ENCODE measurements at places on chromosomes 5 and 9.
A peak's percentile ranks its signal among the peaks of the same experiment; 100 is the strongest.

DNA sequence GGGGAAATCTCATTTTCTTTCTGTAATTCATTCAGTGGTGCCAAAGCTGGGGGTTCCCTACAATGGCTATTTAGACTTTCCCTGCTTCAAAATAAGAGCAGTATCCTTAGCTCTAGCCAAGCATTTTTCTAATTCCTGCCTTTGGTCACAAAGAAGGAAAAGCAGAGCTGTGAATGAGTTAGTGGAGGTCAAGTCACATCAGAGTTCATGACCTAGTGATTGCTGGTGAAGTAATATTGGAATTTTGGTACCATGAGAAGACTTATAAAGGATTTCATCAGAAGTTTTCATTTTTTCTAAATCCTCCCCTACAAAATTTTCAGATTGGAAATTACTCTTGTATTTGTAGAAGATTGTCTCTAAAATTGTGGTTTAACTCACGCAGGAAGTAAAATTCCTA, 28.0 kb downstream of the DNAJC21 start:
- peak; percentile 38 for DNase-seq

DNA sequence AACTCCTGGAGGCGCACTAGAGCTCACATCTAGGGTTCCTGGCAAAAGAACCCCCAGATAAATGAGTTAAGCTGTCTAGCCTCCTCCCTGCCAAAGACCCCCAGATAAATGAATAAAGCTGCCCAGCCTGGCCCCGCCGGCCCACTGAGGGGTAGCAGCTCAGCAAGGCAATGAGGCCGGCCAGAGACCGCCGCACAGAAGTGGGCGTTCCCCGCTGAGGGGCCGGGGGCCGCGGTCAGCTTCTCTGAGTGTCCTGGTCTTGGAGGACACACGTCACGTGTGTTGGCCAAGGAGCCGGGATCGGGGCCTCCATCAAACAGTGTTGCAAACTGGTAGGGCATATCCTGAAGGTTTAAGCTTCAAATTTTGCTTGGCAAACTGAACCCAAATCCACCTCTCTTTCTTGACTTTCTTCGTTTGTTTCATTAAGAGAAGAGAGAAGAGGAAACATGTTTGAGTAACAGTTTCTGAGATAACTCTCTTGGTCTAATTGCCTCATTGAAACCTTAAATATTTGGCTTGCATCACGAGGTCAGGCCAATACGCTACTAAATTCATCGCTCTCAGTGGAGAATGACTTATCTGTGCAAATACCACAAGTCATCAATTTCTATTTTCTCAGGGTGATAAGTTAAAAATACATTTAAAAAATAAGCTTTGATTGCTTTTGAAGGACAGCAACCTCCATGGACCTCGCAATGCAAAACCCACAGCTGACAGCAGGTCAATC, 11.7 kb upstream of the SLC12A7 start:
- DNase-seq, result no peak

DNA sequence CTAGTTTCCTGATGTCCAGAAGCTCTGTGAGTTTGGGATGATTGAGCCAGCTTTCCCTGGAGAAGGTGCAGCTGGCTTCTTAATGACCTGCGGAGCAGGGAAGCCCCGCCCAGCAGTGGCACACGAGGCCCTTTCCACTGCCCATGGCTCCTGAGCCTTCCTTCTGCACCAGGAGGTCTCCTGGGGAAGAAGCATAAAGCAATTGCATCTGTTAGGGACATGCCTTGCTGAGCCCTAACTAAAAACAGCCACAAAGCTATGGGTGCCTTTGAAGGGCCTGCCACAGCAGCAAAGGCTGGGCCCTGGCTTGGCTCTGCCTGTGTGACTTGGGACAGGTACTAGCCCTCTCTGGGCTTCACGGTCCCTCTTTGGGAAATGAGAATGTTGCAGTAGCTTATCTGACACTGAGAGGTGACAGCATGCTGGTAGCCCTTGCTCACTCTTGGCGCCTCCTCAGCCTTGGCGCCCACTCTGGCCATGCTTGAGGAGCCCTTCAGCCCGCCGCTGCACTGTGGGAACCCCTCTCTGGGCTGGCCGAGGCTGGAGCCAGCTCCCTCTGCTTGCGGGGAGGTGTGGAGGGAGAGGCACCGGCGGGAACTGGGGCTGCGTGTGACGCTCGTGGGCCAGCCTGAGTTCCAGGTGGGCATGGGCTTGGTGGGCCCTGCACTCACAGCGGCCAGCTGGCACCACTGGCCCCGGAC, 218.4 kb downstream of the FSTL4 start:
- no peak for DNase-seq

GRCh38 chr9:129549139-129549538, 71.8 kb downstream of the C9orf50 start:
- DNase-seq, result no peak

DNA sequence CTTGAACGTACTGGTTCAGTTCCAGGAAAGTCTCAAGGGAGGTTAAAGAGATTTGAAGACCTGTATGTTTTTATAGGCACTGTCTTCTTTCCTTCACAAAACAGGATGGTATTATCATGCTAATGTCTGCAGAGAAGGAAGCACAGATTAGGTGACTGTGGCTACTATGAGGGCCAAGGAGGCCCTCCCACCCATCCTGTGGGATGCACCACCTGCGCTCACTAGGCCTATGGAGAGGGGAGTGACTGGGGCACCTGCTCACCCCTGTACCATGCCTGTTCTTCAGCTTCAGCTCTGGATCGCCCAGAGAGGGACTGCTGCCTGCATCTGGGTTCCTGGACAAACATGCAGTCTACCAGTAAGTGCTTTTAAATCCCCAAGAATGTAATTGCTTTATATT, 469.4 kb downstream of the CCDC171 start:
- no peak for DNase-seq

- peak; percentile 66 for DNase-seq
These were observed 137.4 kb downstream of the LPAR1 start for GRCh38 chr9:110900917-110901316.

- no peak for DNase-seq
These were observed 20.9 kb downstream of the RFK start for GRCh38 chr9:76373173-76373783.

DNA sequence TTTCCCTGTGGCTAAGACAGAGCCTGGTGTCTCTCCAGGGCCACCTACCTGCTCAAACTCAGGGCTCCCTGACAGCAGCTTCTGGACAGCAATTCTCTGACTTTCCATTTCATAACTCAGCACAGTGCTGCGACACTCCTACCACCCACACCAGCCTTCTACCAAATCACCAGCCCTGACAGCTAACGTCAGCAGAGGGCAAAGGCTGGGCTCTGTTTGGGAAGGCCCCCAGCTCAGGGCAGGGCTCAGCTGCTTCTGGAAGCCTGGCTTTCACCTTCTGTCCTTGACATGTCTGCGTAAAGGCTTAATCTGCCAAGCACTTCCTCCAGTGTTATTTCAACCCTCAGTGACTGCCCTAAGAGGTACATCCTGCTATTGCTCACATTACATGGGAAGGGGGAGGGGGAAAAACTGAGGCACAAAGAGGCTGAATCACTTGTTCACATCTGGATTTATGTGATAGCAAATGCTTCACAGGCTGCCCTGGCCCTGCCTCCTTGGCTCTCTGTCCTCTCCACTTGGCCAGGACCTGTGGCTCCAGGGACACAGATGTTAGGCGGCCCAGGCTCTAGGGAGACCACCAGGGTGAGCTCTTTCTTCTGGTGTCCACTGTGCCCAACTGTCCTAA, 102.5 kb upstream of the PANK3 start:
- peak; percentile 39 for DNase-seq

- no peak for DNase-seq
These were observed 10.1 kb downstream of the CAMK2A start for GRCh38 chr5:150279330-150280020.

DNA sequence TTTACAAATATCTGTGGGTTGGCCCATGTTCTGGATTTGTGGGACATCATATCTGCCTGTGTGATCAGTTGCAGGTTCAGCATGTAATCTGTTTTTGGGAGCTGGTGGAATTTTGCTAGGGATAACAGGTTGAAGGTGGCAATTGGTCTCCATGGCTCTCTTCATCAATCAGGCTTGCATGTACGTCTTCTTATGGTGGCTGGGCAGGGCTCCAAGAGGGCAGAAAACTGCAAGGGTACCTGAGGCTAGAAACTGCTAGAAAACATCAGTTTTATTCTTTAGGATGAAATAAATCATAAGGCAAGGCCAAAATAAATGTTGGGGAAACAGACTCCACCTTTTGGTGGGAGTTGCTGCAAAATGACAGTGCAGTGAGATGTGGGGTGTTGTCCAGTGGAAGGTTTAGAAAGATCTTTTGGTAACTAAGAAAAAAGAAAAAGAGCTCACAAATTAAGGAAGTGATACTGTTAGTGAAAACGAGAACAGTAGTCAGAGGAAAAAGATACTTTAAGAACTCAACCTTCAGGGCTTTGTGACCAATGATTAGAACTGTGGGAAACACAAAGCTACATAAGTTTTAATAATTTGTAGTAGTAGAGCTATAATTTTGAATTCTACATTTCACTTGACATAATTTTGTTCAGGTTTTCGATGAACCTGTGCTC, 300.7 kb upstream of the IZUMO3 start:
- no peak for DNase-seq

GRCh38 chr5:56160723-56161438, 72.2 kb downstream of the ANKRD55 start:
- DNase-seq, result no peak

GRCh38 chr9:108654566-108654965, 201.2 kb downstream of the ACTL7B start:
- DNase-seq, result peak; percentile 62

DNA sequence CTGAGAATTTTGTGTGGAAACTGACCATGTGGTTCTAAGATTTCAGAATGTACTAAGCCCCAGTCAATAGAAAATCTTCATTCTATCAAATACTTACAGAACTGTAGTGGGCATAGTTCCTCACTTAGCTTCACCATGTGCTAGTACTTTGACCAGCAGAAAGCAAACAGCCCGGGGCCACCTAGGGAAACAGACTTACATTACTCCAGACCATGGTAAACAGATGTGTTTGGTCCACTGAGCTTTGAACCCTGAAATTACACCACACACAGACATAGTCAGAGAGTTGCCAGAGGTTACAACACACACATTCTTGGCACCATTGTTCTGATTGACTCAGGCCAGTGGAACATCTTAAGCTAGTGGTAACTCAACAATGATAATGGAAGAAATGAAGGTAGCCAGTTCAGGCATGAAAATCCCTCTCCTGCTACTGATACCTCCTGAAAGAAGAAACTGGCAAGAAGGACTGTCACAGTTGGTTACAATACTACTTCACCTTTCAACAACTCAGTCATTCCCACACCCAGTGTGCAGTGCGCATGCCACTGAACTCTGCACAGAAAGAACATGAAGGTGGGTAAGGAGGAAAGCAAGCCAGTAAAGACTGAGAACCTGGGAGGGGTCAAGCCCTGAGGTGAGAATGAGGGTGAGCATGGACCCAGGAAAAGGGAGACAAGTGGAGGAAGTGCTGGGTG, 18.7 kb upstream of the LECT2 start:
- no peak for DNase-seq

GRCh38 chr9:95615246-95615645, 98.5 kb upstream of the PTCH1 start:
- no peak for DNase-seq

GRCh38 chr9:91663858-91664257, 240.2 kb upstream of the NFIL3 start:
- no peak for DNase-seq

DNA sequence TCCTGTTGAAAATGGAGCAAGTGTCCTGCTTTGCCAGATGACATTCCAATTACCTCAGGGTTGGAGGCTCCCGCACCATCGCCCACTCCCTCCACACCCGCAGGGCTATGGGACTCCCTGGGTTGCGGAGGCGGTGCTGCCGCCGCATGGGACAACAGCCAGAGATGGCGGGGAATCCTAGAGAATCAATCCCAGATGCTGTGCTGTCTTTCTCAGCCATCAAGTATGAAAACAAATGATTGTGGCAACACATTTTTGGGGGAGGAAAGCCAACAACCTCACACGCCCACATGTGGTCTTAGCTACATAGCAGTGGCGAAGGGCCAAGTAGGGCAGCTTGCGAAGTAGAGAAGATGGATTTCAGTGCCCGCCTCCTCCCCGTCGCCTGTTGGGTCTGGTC, 46.7 kb downstream of the IL31RA start:
- no peak for DNase-seq

- no peak for DNase-seq
These were observed 15.5 kb upstream of the LAMC3 start for GRCh38 chr9:130993303-130994030.

DNA sequence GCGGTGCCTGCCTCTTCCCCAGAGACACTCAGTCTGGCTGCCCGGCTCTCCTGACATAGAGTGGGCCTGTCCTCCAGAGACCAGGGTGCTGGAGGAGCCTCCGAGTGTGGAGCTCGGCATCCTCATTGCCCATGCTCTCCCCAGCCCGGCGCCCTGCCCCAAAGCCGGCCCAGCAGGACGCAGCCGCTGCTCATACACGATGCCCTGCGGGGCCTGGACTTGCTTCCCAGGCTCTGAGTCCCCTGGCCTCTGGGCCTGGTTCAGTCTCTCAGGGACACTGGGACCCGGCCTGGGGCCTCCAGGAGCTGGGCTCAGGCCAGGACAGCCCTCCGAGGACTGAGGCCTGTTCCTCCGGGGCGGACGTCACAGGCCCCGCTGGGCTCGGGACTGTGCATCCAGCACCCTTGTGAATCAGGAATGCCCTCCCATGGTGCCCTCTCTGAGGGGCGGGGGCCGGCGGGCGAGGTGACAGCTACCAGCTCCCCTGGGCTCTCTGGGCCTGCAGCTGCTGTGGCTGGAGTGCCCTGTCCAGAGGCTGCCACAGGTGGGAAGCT, 23.2 kb downstream of the TPPP start:
- DNase-seq, result no peak

DNA sequence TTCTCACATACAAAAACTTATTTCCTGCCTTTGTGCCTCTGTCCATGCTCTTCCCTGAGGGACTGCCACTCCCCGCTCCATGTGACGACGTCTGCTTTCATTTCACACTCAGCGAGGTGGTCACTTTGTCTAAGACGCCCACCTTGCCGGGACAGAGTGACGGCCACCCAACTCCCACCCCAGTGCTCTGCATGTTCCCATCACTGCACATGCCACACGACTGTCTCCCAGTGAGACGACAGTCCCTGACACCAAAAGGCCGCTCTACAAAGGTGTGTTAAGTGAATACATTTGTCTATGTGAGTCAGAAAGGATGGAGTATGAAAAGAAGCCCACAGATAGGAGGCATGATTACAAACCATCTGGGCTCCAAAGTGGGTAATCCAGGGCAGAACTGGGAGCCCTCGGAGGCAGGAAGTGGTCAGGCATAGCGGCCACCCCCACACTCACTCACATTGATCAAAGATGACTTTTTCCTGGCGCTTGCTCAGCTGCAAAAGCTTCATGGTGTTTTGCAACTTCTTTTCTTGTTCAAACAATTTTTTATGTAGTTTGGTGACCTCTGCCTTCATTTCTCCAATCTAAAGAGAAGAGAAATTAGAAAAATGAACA, 185.8 kb downstream of the CDK5RAP2 start:
- peak; percentile 56 for DNase-seq

GRCh38 chr9:83030391-83031107, 32.4 kb downstream of the RASEF start:
- DNase-seq, result no peak

DNA sequence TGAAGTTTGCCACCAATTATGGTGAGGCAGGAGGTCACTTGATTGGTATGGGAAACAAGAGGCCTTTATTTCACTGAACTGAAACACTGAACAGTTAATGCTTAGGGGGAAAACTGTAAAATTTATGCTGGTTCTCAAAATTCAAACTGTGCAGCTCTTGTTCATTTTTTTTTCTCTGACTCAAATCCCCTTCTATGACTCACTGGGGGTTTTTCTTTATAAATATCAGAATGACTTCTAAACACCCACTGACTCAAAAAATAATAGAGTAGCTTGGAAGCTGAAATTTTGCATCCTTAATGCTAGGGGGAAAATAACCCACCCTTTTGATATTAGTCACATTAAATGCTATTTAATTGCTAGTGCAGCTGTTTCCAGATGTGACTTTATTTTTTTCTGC, 24.1 kb upstream of the OTP start:
- peak; percentile 52 for DNase-seq

- DNase-seq, result no peak
These were observed 198.1 kb downstream of the TSSK1B start for GRCh38 chr5:113236536-113237288.

Data from suppressor macrophage treated with lipopolysaccharide for 1 hour (primary cell).